Lung microvascular endothelial cell (primary cell): ENCODE measurements at places on chromosomes 1 and 21.

- DNase-seq: peak; percentile 46
Measured at GRCh38 chr1:203177470-203178039, 1.9 kb upstream of the MYBPH start.

DNA sequence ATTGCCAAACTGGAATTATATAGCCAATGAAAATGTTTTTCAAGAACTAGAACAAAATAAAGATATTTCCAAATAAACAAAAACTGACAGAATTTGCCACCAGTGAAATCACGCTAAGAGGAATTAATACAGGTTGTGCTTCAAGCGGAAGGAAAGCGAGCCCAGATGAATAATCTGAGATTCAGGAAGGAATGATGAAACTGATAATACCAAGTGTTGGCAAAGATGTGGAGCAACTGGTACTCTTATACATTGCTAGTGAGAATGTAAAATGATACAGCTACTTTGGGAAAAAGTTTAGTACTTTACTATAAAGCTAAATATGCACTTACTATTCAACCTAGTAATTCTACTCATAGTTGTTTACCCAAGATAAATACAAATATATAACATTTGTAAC is 30.8 kb upstream of the GUCA2B start:
- no peak for DNase-seq

GRCh38 chr21:38211321-38211720 is 45.5 kb upstream of the KCNJ15 start:
- DNase-seq: no peak

- DNase-seq: no peak
Measured at GRCh38 chr1:108892356-108893140, 15.8 kb downstream of the GPSM2 start.

DNA sequence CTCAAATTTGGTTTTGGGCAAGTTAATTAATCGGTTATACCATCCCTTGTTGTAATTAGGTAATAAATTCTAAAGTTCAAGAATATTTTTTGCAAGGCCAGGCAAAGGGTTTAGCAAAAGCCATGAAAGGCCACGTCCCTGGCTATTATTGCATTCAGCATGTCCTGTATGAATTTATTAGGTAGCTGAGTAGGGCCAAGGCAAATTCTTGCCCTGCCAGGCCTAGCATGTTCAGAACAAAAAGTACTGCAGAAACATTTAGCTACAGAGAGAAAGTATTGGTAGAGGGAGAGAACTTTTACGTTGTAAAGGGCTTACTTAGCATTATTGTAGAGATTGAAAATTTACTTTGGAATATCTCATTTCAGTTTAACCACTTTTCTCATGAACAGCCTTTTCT is 94.4 kb downstream of the PATJ start:
- DNase-seq: no peak

DNA sequence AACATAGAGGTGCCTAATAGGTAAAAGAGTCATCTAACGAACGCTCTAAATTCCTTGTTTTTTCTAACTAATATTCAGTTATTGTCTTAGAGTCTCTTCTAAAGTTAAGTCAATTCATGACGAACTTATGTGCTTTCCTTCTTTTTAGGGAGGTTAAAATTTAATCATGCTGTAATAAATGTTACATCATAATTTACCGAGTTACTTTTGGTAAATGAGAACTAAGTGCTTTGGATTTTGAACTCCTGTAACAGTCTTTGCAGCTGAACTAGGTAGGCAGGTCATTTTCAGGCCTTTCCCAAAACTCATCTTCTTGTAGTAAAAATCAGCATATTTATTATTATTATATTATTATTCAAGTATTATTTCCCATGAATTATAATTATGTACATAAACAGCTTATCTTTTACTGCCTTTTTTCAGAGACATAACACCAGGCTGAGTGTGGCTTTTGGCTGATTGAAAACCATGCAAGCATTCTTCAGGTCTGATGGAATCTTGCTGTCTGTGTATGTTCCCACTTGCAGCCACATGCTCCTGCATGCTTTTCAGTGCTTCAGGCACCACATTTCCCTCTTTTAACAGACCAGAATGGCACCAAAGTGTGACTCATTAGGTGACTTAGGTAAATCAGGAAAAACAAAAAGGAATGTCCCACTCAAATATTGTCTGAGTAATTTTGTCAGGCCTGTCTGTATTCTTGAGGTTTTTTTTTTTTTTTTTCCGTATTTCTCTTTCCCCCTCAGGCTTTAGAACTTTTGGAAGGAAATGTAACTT is 81.0 kb upstream of the CD55 start:
- peak; percentile 36 for DNase-seq

GRCh38 chr1:33381977-33382376 is 48.9 kb downstream of the PHC2 start:
- DNase-seq: no peak

DNA sequence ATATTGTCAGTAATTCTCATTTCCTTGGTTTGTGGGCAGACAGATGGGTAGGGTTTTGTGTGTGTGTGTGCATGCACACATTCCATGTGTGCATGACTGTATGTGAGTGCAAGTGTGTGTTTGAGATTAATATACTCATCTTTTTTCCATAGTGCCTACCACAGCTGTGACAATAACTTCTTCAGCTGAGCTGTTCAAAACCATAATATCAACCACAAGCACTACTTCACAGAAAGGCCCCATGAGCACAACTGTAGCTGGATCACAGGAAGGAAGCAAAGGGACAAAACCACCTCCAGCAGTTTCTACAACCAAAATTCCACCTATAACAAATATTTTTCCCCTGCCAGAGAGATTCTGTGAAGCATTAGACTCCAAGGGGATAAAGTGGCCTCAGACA is 149.3 kb downstream of the ADGRL2 start:
- DNase-seq: no peak

DNA sequence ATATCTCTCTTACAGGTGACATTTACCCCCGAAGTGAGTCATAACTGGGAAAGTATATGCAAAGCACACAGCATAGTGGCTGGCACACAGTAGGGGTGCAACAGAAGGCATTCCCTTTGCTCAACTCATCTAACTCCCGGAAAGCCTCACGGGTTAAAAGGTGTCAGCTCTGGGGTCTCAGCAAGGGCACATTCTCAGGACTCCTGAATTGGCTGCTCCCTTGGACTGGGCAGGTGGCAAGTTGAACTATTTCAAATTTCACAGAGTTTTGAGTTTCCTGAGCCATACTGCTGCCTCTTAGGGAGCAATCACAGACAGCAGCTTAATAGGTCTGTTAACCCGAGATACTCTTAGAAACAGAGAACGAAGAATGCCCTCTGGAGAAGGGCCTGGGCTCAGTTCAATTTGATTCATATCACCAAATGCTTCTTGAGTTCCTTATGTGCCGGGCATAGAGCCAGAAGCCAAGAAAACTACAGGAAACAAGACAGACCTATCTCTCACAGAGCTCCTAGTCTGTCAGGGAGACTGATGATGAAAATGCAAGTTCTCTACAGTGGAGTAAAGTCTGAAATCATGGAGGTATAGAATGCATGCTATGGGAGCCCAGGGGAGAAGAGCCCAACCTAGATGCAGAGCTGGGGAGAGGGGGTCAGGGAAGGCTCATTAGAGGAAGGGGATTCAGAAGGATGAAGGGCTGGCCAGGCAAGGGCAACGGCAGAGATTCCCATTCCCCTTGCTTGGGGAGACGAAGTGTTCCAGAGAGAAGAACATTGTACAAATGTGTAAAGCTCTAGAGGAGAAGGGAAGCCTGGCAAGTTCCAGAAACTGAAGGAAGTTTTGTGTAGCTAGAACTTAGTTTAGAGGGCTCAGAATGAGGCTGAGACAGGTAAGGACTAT is 143.9 kb upstream of the HMGB4 start:
- no peak for DNase-seq

DNA sequence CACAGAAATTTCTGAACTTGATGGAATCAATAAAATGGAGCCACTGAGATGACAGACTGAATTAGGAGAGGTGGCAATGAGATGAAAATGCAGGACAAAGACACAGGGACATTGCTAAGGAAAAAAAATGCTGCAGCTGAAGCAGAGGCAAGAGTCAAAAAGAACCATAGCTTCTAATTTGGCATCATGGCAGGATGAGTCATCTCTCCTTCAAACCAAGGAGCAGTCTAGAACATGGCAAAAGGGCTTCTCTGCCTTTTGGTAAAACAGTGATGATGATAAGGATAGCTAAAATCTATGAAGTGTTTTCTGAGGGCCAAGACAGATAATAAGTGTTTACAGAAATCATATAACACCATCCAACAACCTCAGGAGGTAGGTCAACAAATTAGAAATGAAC is 16.8 kb downstream of the SLC19A2 start:
- no peak for DNase-seq

DNA sequence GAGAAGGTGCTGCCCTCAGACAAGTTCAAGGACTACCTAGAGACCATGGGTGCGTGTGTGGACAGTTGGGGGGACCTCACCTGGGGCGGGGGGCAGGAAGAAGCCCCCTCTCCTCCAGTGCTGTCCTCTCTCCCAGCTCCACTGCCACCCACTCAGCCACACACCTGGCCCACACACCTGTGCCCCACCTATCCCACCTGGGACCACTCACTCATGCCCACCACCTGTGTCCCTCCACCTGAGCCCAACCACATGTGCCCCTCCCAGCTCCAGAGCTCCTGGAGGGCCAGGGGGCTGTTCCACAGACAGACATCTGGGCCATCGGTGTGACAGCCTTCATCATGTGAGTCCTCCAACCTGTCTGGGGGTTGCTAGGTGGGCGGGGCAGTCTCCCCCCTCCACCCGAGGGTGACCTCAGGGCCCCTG is 29.0 kb downstream of the TRIM11 start:
- no peak for DNase-seq

GRCh38 chr1:57345916-57346315 is 77.9 kb downstream of the DAB1 start:
- DNase-seq: no peak

GRCh38 chr1:92743221-92743620 is 41.7 kb downstream of the EVI5 start:
- DNase-seq: no peak

DNA sequence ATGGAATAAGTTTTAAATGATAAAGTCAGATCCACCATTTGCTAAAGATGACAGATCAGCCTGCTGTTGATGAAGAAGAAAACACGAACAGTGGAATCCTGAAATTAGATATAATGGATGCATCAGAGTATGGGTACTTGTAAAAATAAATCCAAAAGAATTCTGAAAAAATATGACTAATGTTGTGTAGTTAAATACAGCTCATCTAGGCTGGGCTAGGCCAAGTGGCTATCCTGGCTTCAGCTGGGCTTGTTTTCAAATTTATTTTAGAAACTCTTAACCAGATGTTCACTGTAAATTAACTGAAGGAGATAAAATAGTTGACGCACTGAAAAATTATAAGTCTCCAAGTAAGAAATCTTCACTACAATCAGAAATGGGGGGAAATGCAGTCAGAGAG is 7.4 kb upstream of the RGS2 start:
- no peak for DNase-seq

DNA sequence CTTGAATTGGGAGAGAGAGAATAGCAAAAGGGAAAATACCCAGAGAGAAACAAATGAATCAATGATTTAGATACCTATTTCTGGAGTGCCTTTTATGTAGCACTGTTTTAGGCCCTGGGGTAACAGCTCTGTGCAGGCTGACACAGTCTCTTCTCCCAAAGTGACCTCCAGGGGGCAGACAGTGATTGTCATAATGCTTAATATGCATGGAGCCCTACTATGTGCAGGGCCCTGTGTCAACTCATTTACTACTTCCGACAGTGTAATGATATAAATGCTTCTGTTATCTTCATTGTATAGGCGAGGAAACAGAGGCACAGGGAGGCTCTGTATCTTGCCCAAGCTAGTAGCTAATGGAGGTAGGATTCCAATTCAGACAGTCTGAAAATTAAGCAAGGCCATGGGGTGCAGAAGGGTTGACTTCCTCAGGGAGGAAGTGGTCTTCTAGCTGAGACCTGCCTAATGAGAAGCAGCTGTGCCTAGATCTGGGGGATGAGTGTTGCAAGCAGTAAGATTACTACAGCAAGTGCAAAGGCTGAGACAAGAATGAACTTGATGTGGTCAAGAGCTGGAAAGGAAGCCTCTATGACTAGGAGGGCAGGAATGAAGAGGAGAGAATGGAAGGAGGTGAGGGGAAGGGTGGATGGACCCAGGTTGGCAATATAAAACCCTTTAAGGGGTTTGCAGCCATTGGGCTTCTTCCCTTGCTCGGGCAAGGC is 16.2 kb upstream of the SERINC2 start:
- peak; percentile 10 for DNase-seq

GRCh38 chr21:25175938-25176337 is 431.3 kb downstream of the MRPL39 start:
- DNase-seq: no peak

- no peak for DNase-seq
Measured at GRCh38 chr1:30173560-30173959, 549.8 kb downstream of the MATN1 start.

- peak; percentile 47 for DNase-seq
Measured at GRCh38 chr1:206734499-206735142, 36.0 kb upstream of the IL19 start.

- no peak for DNase-seq
Measured at GRCh38 chr1:48750109-48750508, 26.6 kb downstream of the BEND5 start.

DNA sequence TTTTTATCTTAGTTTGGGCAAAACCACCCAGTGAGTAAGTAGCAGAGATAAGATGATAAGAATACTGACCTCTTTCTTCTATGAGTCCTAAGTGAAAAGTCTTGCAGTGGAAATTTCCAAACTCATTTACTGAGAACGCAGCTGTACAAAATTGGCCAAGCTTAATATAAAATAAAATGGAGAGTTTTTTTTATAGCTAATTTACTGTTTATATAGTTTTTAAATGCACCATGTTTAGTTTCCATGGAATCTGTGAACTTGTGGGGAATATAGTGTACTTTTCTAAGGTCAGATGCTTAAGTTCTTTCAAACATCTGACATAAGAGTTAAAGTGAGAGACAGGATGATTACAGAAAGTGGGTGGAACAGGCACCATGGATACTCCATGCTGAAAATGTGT is 833.5 kb downstream of the ADGRL2 start:
- DNase-seq: no peak

DNA sequence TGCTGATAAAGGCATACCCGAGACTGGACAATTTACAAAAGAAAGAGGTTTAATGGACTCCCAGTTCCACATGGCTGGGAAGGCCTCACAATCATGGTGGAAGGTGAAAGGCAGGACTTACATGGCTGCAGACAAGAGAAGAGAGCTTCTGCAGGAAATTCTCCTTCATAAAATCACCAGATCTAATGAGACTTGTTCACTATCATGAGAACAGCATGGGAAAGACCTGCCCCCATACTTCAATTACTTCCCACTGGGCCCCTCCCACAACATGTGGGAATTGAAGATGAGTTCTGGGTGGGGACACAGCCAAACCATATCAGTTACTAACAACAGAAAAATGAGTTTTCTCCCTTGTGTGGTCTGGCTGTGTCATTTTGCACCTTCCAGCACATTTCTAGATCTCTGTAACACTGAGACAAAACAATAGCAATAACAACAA is 741.4 kb downstream of the KCNT2 start:
- no peak for DNase-seq

- DNase-seq: peak; percentile 70
Measured at GRCh38 chr1:46547481-46548383, 3.7 kb downstream of the KNCN start.

DNA sequence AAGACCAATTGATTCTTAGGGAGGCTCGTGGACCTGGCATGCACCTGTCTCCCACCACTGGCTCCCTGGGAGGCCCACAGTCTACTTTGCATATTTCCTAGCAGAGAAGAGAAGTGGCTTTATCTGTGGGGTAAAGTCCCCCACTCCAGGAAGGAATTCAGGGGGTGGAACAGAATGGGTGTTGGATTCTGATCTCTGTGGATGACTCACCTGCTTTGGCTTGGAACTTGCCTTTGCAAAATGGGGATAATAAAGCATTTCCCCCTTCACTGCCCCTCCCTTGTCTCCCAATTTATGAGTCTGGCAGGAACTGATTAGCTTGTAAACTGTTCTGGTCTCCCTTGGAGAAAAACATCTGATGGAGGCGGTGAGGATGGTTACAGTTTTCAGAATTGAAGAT is 21.2 kb upstream of the OTUD3 start:
- no peak for DNase-seq
